ENCODE measurements at places on chromosomes 16 and 17.

DNA sequence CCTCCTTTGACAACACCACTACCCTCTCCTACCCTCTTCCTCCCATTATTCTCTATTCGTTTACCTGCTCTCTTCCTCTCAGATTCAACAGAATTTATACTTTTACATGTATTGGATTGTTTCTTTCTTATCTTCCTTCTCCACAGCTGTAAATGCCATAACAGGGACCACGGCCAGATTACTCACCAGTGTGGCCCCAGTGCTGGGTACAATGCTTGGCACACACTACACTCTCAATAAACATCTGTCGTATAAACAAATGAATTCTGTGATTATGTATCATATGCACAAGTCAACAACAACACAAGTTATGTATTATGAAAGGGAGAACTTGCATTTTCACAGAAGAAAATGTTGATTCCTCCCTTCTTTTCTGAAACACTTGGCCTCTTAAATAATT is 20.0 kb downstream of the AARSD1 start:
- no peak for DNase-seq

DNA sequence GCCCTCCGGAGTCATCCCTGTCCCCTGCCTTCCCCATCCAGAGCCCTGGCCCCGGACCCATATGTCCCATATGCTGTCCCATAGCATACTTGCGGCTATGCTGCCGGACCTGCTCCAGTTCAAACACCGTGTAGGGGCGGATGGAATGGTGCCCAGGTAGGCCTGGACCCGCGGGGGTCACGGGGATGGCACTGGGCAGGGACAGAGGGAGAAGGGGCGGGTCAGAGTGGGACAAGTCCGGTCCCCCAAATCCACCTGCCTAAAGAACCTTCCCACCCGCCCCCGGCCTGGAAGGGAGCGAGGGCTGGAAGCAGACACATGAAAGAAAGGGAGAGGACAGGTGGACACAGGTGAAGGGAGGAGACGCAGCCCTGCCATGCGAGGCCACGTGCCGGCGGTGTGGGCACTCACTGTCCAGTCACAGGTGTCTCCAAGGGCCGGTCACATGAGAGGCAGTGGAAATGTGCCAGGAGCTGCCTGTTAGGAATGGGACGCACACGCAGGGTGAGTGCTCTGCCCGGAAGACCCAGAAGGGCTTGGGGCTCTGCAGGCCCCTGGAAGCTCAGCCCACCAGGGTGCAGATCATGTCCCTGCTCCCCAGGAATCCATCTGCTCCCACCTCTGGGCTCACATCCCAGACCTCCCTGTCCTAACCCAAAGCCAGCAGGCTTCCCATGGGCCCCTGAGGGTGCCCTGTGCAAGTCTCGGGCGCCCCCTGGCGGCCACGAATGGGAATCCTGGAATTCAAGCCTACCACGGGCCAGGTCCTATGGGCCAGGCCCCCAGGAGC is 14.0 kb downstream of the UBALD2 start:
- peak; percentile 14 for DNase-seq

DNA sequence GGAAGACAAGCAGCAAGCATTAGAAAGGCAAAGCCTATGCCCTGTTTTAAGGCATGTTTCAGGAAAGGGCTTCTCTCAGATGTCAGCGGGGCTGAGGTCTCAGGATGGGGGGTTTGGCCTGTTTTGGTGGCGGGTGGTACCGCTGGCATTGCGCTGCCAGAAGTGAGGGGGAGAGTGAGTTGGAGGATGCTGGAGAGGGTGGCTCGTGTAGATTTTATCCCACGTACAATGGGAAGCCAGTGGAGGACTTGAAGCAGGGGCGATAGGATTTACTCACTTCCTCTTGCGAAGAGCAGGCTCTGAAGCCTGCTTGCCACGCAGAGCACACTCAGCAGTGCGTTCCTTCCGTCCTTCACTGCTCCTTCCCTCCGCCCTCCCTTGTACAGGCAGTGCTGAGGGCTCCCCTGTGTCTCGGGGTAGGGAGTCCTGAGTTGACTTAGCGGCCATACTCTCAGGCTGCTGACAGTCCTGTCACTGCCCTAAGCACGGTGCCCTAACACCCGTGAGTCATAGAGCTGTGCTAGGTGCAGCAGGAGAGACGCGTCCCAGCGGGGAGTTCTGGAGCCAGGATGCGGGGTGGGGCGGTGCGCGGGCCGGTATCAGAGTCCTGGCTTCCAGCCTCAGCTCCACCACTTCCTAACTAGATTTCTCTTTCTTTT is 113.1 kb downstream of the SNX29 start:
- no peak for DNase-seq

GRCh38 chr17:64162554-64162953 is 32.6 kb upstream of the ERN1 start:
- DNase-seq: no peak

GRCh38 chr17:48720266-48721008 is 1.9 kb downstream of the PRAC1 start:
- no peak for DNase-seq

DNA sequence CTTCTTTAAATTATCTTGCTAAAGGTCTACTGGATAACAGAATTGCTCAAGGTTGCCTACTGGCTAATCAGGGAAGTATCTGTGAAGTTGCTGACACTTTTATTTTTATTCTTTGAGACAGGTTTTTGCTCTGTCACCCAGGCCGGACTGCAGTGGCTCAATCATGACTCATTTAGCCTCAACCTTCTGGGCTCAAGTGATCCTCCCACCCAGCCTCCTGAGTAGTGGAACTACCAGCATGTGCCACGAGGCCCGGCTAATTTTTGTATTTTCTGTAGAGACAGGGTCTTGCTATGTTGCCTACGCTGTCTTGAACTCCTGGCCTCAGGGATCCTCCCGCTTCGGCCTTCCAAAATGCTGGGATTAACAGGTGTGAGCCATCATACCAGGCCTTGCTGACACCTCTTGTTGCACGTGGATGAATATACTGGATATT is 43.1 kb downstream of the GLG1 start:
- no peak for DNase-seq

DNA sequence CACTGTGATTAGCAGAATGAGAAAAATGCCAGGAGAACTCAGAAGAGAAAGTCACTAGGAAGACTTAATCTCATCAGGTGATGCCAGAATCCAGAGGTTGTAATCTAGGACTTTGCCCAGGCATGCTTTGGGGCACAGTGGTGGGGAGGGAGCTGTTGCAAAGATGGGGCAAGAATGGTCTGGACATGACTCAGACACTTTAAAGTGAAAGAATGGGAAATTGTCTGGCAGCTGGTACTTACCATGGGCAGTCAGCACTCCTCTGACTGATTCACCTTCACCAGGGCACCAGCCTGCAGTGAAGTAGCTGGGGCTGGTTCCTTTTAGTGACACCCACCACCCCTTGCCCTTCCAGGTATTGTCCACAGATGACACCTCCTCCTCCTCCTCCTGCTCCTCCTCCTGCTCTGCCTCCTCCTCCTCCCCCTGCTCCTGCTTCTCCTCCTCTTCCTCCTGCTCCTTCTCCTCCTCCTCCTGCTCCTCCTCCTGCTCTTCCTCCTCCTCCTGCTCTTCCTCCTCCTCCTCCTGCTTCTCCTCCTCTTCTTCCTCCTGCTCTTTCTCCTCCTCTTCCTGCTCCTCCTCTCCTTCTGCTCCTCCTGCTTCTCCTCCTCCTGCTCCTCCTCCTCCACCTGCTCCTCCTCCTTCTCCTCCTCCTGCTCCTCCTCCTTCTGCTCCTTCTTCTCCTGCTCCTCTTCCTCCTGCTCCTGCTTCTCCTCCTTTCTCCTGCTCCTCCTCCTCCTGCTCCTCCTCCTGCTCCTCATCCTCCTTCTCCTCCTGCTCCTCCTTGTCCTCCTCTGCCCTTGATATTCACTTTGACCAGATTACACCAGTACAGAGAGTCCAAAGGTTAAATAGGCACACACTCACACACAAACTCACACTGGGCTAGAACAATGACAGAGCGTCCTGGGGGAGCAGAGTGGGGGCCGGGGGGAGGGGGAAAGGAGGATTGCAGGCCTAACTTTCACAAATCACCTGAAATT is at the start of gene CHD9NB:
Gene CHD9NB (minus strand): TSS at position 379 of the 983 bp plus-strand sequence. CDS start 8,739 bp downstream, outside the sequence.
- DNase-seq: peak; percentile 74

DNA sequence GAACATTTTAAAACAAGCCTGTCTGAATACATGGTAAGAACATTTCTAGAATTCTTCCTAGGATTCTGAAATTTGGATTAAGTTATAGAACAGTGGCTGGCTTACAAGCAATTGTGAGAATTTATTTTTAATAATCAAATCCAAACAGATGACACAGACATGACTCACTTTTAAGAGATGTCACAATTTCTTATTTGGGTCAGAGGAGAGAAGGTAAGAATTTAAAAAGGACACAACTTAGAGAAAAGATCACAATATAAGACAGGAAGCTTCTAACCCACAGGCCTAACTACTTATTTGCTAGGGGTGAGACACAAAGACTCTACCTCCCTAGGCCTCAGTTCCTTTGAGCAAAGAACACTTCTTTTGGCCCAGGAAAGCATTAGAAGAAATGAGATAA is 32.7 kb downstream of the ZZEF1 start:
- peak; percentile 28 for DNase-seq

DNA sequence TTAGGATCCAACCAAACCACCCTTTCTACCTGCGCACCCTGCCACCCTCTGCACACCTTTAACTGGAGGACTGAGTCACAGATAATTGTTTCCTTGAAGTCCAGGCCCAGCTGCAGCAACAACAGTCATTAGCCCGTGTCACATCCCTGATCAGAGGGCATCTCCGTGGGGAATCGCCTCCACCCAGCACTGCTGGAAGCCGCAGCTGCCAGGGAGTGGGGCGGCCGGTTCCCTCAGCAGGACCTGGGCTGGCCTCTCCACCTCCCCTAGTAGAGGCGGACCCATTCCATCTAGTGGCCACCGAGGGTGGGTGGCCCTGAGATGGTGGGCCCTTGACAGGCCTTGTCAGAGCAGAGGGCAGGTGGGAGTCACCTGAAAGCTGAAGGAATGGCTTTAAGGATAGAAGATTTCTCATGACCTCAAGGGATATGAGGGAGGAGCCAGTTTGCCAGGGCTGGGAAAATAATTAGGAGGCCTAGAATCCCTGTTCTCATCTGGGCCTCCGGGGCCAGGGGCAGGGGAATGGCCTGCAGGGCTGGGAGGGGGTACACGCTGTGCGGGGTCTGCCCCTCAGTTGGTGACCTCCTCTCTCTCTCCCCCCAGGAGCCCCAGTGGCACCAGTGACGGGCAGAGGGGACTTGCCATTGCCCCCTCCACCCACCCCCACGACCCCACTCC is 6.2 kb downstream of the PRSS53 start:
- DNase-seq: no peak

GRCh38 chr16:3536271-3536731 is 35.5 kb downstream of the CLUAP1 start:
- peak; percentile 76 for DNase-seq

DNA sequence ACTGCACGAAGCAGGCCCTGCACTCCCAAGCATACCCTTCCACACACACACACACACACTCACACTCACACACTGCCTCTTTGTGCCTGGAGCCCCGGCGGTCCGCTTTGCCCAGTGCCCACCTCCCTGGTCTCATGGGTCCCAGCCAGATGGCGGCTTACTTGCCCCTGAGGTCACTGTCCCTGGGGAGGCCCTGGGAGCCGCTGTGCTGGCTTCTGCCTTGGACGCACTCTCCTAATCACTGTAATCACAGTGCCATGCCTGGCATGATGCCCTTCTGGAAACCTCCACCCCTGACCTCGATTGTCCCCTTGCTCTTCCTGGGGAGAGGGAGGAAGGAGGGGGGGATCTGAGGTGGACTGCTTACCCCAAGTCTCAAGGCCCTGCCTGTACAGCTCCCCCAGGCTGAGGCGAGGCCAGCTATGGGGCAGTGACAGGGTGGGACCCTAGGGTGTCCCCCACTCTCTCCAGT is 36.0 kb downstream of the ARHGAP23 start:
- DNase-seq: no peak

- DNase-seq: no peak
These were observed 17.1 kb upstream of the CCR7 start for GRCh38 chr17:40582328-40582901.

DNA sequence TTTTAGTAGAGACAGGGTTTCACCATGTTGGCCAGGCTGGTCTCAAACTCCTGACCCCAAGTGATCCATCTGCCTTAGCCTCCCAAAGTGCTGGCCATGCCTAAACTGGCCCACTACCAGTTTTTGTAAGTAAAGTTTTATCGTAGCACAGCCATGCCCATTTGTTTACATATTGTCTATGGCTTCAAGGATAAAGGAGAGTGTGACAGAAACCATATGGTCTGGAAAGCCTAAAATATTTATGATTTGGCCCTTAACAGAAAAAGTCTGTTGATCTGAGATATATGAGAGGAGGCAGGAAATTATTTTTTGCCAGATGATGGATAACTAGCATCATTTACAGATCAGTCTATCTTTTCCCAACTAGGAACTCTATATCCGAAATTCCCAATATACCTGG is 4.5 kb downstream of the AKAP10 start:
- no peak for DNase-seq
